Activated B cell treated with CpG ODN at 0.5 μM for 24 hours (primary cell): ENCODE measurements at places on chromosomes 7 and 10. TPM values are rescaled to one million over a fixed set of nuclear protein-coding genes. Genes with fewer than 3 reads are reported as not detected.

- DNase-seq = no peak
- H3K4me3 ChIP-seq = peak overlapping the region; percentile 96
- peaks cover 49% of the 10 kb centered on the region for H3K4me1 ChIP-seq
These were observed 737 bp downstream of the CNNM2 start for GRCh38 chr10:102918817-102919245.

DNA sequence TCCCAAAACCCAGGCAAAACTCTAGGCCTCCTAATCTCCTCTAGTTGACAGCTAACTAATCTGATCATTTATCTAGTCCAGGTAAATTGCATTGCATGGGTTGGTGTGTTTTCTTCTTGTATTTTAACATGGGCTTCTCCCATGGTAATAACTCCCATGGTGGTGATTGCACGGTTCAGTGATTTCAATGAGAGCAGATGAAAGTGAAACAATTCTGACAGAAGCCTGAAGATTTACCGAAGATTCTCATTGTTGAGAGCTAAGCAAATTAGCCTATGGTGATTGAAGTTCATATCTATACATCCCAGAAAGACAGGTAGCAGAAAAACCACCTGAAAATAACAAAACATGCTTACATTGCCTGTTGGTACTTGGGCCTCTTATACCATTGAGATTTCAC lies 26.6 kb upstream of the LIPN start:
- H3K27me3 ChIP-seq = no peaks in the 10 kb centered on the region
- no peaks in the 10 kb centered on the region for H3K36me3 ChIP-seq
- H3K27ac ChIP-seq = no peak overlapping the region
- no peak for DNase-seq
- H3K4me1 ChIP-seq = peaks cover 9% of the 10 kb centered on the region

- H3K4me3 ChIP-seq = no peak overlapping the region
- peaks cover 11% of the 10 kb centered on the region for H3K4me1 ChIP-seq
- no peak overlapping the region for H3K27ac ChIP-seq
- H3K36me3 ChIP-seq = peaks cover 91% of the 10 kb centered on the region
- no peak for DNase-seq
- no peaks in the 10 kb centered on the region for H3K27me3 ChIP-seq
These were observed 92.9 kb upstream of the GNA12 start for GRCh38 chr7:2936891-2937580.

DNA sequence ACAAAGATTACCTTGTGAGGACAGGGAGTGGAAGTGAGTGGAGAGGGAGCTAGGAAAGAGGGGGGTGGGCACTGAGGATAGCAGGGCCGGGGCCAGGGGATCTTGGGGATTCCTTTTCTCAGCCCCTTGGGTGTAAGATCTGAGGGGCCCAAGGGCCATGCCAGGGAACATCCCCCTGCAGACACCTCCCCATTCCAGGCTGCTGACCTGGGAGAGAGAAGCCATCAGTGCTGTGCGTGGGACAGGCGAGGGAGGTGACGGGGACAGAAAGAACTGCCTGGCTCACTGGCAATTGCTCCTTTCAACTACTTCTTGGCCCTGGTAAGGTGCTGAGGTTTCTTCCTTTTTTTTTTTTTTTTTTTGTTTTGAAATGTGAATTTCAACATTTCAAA lies 12.0 kb upstream of the BTBD16 start:
- H3K27ac ChIP-seq = no peak overlapping the region
- no peaks in the 10 kb centered on the region for H3K4me1 ChIP-seq
- H3K4me3 ChIP-seq = no peak overlapping the region
- peaks cover 10% of the 10 kb centered on the region for H3K27me3 ChIP-seq
- no peak for DNase-seq

GRCh38 chr7:47153058-47153457 lies 428.9 kb downstream of the TNS3 start:
- H3K27ac ChIP-seq = no peak overlapping the region
- peaks cover 2% of the 10 kb centered on the region for H3K27me3 ChIP-seq
- peaks cover 33% of the 10 kb centered on the region for H3K4me1 ChIP-seq

- H3K27me3 ChIP-seq = peaks cover 2% of the 10 kb centered on the region
- DNase-seq = no peak
- no peak overlapping the region for H3K27ac ChIP-seq
- no peaks in the 10 kb centered on the region for H3K36me3 ChIP-seq
- no peaks in the 10 kb centered on the region for H3K4me1 ChIP-seq
These were observed 496.8 kb downstream of the TFEC start for GRCh38 chr7:115533785-115534184.

DNA sequence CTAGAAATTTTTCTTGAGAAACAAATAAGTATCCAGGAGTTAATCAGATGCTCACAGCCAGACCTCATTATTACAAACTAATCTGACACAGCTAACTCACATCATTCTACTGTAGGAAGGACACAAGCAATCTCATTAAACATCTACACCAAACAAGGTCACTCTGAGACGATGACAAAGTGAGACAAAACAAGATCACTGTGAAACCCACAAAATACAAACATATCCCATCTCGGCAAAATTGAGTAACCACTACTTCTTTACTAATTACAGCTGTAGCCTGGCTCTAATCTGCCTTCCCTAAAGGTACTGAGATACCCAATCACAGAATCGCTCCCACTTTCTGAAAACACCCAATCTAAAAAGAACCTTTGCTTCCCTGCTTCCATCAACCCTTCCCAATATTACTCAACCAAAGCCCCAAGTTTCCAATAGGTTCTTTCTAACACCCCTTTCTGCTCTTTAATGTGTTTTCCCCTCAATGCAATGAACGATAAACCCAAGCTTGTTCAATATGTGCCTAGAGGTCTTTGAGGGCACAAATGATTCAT lies 26.9 kb downstream of the CCDC6 start:
- H3K4me1 ChIP-seq = peaks cover 89% of the 10 kb centered on the region
- H3K27me3 ChIP-seq = no peaks in the 10 kb centered on the region
- peak overlapping the region; percentile 57 for H3K27ac ChIP-seq
- no peak for DNase-seq

DNA sequence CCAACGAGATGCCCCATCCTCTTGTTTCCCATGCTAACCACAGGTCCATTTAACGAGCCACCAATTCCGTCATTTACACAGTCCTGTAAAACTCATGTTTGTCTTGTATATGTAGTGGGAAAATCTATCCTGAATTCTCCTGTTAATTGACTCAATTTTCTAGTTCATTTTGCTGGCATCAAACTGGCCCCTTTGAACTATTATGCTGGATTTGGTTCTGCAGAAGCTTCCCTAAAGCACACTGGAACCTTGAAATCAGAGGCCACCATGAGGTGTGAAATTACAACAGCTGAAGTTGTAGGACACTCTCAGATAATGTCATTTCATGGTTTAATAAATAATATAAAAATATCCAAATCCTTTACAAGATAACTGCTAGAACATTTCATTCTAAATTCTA lies 129.8 kb upstream of the AKR1E2 start:
- H3K4me3 ChIP-seq = no peak overlapping the region
- H3K27ac ChIP-seq = no peak overlapping the region
- H3K27me3 ChIP-seq = peaks cover 3% of the 10 kb centered on the region
- no peaks in the 10 kb centered on the region for H3K36me3 ChIP-seq

GRCh38 chr7:28500138-28500537 lies 87.8 kb downstream of the CREB5 start:
- H3K4me1 ChIP-seq = peaks cover 5% of the 10 kb centered on the region
- H3K4me3 ChIP-seq = no peak overlapping the region
- H3K36me3 ChIP-seq = no peaks in the 10 kb centered on the region

GRCh38 chr7:64639267-64640001 lies 26.5 kb upstream of the ZNF107 start:
- H3K36me3 ChIP-seq = no peaks in the 10 kb centered on the region
- H3K27me3 ChIP-seq = no peaks in the 10 kb centered on the region
- DNase-seq = no peak
- no peaks in the 10 kb centered on the region for H3K4me1 ChIP-seq
- H3K27ac ChIP-seq = no peak overlapping the region

- H3K27ac ChIP-seq = no peak overlapping the region
- no peaks in the 10 kb centered on the region for H3K36me3 ChIP-seq
- no peak overlapping the region for H3K4me3 ChIP-seq
- H3K27me3 ChIP-seq = peaks cover 23% of the 10 kb centered on the region
- no peaks in the 10 kb centered on the region for H3K4me1 ChIP-seq
These were observed 130.7 kb downstream of the BAMBI start for GRCh38 chr10:28807760-28808613.

DNA sequence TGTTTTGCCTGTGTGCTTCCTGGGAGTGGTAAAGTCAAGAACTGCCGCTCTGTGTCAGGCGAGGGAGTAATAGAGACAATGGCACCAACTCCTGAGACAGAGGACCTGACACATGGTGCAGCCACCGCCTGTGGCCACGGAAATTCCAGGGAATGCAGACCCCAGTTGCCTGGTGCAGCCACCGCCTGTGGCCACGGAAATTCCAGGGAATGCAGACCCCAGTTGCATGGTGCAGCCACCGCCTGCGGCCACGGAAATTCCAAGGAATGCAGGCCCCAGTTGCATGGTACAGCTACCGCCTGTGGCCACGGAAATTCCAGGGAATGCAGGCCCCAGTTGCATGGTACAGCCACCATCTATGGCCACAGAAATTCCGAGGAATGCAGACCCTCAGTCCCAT lies 8.7 kb downstream of the DIP2C start:
- H3K4me1 ChIP-seq = no peaks in the 10 kb centered on the region
- DNase-seq = no peak
- no peaks in the 10 kb centered on the region for H3K36me3 ChIP-seq
- no peak overlapping the region for H3K27ac ChIP-seq
- no peak overlapping the region for H3K4me3 ChIP-seq

Gene SEMA3D
- total RNA-seq = not detected in 2 replicates

Gene SLC26A4
- 0.05 and 0.13 TPM in 2 replicates for total RNA-seq
